ENCODE measurements at places on chromosomes 5 and 9.

- DNase-seq, result no peak
Observed at GRCh38 chr5:122501089-122501435, 189.0 kb downstream of the SNCAIP start.

DNA sequence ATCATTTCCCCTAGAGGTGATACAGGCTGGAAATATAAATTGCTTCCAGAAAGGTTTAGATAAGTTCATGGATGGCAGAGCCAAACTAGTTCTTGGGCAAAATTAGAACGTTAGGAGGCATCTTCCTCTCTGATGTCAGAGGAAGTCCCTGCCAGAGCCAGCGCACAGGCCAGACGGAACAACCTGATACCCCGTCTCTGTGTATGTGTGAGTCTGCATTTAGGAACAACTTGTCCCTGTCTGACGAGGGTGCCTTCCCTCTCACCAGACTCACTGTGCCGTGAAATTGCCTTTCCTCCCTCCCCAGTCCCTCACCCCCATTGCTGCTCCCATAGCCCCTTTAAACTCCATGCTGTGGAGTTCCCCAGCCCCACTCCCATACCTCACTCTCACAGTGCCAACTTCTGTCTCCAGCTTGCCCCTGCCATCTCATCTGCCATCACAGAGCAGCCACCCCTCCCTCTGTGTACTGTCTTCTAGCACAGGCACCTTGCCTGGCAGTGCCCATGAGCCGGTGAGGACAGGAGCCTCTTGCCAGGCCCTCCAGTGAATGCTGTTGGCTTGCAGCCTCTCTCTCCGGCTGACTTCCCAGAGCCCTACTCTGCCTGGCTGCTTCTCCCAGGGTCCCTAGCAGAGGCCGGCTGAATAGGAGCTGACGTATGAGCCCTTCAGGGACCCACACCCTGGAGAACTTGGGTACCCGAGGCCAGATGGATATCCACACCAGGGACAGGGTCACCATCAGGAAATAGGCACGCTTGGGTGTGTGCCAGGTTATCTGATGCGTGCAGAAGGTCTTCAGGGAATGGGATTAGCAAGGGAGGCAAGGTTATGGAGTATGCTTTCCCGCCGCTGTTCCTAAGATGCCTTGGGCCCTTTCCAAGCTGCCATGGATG lies 26.7 kb downstream of the UNC5A start:
- DNase-seq, result no peak

DNA sequence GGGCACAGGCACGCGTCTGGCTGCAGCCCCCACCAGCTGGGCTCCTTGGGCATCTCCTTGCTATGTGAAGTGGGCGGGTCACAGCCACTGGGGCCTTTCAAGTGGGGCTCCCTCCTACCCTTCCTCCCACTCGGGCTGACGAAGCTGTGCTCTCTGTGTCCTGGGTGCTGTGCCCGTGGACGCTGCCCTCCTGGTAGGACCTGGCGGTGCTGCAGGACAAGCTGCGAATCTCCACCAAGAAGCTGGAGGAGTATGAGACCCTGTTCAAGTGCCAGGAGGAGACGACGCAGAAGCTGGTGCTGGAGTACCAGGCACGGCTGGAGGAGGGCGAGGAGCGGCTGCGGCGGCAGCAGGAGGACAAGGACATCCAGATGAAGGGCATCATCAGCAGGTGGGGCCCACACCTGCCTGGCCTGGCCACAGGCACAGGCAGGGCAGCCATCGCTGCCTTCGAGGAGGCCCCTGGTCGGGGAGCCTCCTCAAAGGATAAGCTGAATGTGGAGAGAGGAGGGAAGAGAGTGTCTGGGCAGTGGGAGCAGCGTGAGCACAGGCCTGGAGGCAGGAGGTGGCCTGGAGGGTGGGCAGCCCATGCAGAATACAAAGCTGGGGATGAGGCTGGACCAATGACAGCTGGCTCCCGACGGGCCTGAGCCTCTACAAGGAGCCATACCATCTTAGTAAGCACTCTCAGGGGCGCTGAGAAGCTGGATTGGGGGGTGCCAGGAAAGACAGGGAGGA lies 124.7 kb downstream of the DAB2IP start:
- no peak for DNase-seq

DNA sequence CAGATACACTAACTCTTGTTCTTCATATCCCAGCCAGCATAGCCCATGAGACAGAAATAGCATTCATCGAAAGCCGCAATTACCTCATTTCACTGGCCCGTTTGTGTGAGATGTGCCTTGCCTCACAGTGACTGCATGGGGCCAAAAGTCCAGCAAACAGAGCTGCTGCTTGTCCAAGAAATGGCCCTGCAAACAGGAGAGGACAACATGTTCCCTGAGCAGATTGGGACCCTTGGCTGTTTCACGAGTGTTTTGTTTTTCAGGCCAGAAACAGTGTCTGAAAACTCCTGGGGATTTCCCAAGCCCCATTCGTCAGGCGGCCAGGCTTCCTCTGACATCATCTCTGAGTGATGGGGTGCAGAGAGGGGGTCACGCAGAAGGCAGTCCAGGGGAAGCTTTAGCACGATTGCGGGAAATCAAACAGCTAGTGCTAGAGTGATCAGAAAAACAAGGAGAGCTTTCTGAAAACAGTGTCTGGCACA lies 503.6 kb upstream of the PAPPA start:
- no peak for DNase-seq

DNA sequence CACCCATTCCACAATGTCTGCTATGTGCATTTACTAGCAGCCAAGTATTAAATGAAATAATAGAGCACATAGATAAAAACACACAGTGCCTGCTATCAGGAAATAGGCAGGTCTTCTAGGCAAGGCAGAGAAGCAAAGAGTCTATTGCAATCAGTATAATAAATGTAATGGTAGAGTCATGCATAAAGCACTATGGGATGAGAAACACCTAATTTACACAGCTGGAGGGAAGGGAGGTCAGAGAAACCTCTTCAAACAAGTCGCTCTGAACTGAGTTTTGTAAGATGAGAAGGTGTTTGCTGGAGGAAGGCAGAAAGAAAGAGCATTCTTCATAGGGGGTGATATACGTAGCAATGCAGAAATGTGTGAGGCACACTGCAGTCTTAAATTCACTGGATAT lies 341.0 kb upstream of the DMAC1 start:
- DNase-seq, result no peak
